ENCODE measurements at places on chromosomes 12 and 14.
A peak's percentile ranks its signal among the peaks of the same experiment; 100 is the strongest.

- DNase-seq, result no peak
Measured at GRCh38 chr12:2855546-2855945, 1.3 kb downstream of the TEX52 start.

GRCh38 chr12:6084261-6084968 is 40.1 kb downstream of the VWF start:
- no peak for DNase-seq

- DNase-seq, result no peak
Measured at GRCh38 chr12:75478116-75478794, 2.3 kb upstream of the GLIPR1 start.

DNA sequence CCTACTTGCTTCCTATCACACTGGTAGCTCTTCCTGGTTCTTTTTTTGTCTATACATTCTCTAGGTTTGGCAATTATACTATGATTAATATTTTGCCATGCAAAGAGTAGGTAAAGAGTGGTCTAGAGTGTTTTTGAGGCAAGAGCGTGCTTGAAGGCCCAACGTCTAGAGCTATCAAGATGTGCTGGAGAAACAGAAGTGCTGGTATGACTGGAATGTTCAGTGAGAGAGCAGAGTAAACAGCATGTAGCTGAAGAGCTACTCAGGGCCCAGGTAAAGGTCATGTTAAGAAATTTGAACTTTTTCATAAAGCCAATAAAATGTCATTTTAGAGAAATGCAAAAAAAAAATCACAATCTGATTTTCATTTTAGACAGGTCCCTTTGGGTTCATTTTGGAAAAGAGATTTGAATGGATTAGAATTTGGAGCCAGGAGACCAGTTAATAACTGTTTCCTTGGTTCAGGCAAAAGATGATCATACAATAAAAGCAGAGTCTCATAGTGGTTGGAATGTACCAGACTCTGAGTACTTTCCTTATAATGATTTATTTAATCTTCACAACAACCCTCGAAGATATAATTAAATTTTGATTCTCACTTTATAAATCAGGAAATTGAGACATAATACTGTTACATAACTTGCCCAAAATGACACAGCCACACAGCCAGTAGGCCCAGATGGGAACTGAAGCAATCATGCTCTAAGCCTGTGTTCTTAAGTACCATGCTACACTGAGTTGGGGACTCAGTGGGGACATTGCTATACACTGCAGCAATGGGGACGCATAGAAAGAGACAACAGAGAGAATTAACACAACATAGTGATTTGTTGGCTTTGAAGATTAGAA is 350.1 kb downstream of the NELL2 start:
- no peak for DNase-seq

DNA sequence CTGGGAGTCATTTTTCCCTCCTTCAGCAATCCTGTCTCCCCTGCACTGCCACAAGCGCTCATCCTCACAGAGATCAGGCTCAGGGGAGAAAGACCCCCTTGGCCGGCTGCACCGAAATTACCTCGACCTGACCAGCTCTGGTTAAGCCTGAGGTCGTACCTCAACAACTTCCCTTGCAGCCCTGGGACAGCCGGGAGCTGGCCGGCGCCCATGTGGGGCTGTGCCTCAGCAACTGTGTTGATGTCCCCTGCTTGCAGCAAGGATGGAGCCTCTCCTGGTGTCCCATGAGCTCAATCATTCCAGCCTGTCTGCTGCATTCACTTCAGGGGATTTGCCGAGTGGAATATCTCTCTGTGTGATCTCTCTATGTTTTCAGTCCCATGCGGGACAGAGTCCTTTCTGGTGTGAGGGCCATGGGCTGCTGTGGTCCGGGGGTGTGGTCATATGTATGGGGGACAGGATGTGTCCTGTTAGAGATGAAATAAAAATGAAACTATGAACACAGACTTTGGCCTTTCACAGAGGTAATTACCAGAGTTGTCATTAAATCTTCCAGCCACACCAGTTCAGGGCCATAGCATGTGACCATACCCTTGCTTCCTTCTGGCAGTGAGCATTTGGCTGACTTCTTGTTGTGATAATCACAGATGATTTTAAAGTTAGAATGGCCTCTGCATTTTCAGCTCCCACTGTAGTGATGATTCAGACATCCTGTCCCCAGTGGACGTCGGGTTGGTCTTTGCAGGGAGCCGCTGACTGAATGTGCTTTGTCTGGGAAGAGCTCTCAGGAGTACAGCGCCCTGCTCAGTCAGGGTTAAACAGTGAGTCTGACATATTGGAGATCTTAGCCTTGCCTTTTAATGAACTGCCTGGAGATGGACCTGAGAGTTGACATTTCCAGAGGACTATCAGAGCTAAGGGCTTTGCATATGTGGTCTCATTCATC is 405.9 kb downstream of the AACS start:
- no peak for DNase-seq

DNA sequence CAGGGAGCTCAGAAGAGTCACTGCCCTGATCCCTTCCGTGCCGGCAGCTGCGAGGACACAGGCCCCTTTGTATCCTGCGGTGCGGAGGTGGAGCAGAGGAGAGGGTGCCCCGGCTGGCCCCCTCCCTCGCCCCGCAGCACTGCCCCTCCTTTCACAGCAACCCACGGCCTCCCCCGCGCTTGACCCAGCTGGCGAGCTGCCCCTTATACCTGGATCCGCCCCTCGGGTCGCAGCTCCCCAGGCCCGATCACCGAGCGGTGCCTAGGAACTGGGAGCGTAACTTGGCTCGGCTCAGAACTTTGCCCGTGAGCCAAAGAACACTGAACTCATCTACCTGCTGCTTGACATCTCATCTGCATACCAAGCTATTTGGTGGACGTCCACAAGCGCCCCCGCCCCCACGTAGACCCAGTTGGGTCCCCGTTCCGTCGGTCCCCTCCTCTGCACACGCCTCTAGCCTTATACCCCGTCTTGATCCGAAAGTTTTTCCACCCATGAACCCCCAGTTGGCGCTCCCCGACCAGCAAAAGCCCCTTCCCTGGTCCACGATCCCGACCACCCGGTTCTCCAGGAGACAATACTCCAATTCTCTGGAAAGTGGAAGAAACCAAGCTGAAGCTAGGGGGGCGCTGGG is 697 bp upstream of the DNAJC14 start:
- peak; percentile 29 for DNase-seq

DNA sequence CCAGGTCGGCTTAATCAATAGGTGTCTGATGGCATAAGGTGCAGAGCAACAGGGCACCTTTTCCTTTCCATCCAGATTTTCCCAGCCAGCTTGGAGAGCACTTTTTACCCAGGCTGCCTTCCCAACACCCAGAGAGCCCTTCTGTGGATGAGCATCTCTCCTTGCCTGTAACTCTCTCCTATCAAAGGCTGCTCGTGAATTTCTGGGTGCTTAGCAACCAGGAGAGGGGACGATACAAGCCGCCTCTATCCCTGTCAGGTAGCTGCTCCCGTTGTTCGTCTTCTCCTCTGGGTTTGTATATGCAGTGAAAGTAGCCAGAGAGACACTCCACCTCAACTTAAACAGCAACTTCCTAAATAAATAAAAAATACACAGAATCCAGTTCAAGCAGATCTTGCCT is 124.2 kb downstream of the CACNA1C start:
- no peak for DNase-seq

- no peak for DNase-seq
Measured at GRCh38 chr12:105470601-105471000, 140.1 kb downstream of the C12orf75 start.

GRCh38 chr12:1525858-1526257 is 68.5 kb downstream of the FBXL14 start:
- DNase-seq, result no peak

DNA sequence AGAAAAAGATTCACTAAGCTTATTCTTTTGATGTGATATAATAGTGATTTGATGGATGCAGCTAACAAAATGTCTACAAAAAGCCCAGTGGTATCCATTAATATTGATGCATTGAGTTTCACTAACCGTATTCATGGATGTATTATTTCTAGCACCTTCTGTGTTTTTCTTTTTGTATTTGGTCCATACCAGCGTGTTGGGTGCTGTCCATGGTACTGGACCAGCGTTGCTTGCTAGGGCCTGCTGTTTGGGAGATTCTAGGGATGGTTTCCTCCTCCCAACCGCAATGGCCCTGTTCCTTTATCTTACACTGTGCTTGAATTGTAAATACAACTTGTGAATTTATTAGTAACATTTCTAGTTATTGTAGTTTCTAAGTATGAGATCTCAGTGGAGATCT is 31.7 kb downstream of the ANO4 start:
- DNase-seq, result no peak

DNA sequence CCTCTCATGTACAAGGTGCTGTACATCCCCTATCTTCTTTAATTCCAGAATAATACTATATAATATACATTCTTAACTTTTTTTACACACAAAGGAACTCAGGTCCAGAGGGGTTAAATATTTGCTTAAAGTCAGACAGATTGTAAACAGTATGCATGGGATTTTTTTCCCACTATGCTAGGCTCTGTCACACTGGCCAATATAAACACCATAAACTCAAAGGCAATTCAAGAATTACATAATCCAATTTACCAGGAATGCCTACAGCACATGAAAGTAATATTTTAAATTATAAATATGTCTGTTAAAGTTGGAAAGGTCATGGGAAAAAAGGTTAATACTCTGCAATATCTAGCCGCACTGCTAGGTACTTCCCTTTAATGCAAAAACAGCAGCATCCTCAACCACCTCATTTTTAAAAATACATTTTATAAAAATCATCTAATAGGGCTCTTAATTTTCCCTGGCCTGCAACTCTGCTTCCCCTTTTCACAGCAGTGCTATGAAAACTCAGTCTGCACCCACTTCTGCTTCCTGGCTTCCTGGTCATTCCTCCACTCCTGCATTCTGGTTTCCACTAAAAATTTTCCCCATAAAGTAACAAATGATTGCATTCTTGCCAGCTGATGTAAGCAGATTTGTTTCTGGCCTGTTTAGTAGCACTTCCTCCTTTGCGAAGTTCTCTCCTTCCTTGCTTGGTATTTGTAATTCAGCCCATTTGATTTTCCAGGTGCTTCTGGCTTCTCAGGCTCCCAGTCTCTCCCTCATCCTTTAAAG is 128.1 kb downstream of the ITPR2 start:
- no peak for DNase-seq

DNA sequence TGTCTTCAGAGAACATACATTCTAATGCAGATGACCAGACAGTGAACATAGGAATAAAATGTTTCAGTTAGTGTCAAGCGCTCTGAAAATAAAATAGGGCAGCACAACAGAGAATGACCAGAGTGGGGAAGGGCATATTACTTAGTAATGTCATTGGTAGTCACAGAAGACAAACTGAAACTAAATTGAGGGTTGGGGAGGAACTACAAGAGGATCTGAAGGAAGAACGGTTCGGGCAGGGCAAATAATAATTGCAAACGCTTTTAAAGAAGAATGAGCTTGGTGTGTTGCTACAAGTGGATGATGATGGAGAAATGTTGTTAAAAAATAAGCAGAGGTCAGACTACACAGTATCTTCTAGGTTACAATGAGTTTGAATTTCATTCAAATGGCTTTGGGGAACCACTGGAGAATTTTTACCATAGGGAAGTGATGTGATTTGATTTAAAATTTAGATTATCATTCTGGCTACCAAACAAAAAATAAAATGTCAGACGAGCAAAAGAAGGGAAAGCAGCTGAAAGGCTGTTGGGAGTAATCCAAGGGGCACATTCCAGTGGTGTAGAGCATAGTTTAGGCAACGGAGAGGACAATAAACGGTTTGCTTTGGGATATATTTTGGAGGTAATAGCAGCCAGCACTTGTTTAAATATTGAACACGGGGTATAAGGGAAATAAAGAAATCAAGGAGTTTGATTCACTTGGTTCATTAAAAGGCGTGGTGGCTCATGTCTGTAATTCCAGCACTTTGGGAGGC is 56.3 kb upstream of the SLC6A13 start:
- no peak for DNase-seq

DNA sequence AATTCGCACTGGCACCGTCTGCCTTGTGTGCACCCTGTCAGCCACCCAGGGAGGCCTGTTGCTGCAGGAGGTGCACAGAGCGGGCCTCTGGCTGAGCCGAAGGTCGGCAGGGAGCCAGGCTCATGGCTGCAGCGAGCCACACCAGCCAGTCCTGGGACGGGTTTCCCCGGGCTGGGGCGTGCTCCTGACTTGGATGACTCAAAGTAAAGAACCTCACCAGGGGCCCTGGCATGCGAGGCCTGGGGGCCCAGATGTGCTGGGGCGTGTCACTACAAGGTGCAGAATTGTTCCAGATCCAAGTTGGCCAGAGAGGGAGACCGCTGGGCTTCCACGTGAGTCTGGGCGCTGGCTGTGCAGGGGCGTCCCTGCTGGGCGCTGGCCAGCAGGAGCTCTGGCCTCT is 34.5 kb downstream of the FBRSL1 start:
- DNase-seq, result no peak

DNA sequence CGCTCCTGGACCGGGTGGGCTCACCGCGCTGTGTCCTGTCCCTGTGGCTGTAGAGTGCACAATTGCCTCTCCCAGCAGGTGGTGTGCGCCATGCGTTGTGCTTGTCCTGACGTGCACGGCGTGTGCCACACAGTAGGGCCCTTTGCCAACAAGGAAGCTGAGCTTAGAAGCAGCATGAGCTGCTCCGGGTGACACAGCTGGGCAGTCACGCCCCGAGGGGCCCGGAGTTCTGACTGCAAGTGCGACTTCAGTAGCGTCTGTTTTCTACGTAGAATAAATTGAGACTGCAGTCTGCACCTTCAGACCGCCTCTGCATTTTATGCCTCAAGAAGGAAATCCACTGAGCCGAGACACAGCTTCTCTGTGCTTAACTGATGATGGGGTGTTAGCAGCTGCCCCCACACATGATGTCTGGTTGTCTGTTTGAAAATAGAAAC is 81.6 kb downstream of the ADGRD1 start:
- DNase-seq, result no peak

DNA sequence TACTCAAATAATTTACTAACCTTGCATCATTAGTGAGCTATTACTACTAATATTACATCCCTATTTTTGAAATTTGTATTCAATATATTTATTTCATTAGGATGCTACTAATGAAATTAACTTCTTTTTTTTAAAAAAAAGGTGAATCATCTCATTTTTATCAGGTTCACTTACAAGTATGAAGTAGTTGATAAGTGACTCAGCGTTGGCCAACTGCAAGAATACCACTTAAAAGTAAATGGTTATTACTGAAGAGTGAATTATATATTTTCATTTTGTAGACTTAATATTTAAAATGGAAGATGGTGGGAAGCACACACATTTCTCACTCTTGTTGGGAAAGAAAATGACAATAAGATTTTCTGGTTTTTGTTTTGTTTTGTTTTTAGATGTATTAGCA is 19.6 kb downstream of the OR4N2 start:
- DNase-seq, result no peak

DNA sequence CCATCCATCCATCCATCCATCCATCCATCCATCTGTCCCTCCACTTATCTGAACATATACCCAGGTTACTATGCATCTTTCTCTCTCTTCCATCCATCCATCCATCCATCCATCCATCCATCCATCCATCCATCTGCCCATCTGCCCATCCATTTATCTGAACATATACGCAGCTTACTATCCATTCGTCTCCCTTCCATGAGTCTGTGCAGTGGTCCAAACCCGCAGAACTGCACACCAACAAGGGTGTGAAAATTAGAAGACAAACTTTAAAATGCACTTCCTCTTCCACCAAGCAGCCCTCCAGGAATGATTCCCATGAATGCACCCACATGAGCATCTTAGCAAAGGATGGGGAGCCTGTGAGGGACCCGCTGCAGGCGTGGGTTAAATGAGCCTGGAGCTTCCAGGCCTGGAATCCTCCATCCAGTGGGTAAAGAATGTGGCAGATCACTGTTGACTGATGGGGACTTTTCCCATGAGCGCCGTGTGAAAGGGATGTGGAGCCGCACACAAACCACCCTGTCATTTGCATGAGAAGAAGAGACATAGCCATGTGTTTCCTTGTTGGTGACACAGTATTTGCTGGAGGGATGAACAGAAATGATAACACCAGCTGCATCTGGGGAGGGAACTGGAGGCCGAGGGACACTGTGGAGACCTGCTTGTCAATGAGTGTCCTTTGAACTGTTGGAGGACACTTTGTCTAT is 376.6 kb downstream of the ADGRD1 start:
- DNase-seq, result no peak

Measured in GM19239 (cell line).